HFFc6 (cell line): ENCODE measurements at places on chromosomes 4 and X. TPM values are rescaled to one million over a fixed set of nuclear protein-coding genes. Genes with fewer than 3 reads are reported as not detected.

- H3K27me3 ChIP-seq = no peaks in the 10 kb centered on the region
- peaks cover 13% of the 10 kb centered on the region for H3K36me3 ChIP-seq
- H3K4me1 ChIP-seq = no peaks in the 10 kb centered on the region
- H3K27ac ChIP-seq = no peak overlapping the region
These were observed 70.8 kb downstream of the SMARCA1 start for GRCh38 chrX:129452523-129452922.

DNA sequence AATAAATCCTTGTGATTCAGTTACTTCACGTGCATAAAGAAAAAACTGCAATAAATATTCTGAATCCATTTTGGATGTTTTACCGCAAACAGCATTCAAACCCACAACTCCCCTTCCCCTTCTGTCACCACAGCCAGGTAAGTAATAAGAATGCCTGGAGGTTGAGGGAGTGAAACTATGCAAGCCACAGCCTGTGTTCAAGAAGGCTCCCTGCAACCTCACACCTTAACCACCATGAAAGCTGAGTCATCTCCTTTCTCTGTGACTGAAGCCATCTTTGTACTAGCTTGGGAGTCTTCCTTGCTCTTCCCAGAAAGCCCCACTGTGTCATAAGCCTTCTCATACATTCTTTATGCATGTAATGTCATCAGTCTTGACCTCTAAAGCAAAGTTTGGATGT is 297.0 kb upstream of the PUDP start:
- no peak overlapping the region for H3K4me3 ChIP-seq
- no peak overlapping the region for H3K27ac ChIP-seq
- peaks cover under 1% of the 10 kb centered on the region; the same call in 1 of the 2 replicates for H3K27me3 ChIP-seq

GRCh38 chrX:138058931-138059330 is 493.0 kb downstream of the ZIC3 start:
- H3K4me3 ChIP-seq = no peak overlapping the region
- no peaks in the 10 kb centered on the region for H3K27me3 ChIP-seq
- no peak for DNase-seq
- H3K36me3 ChIP-seq = no peaks in the 10 kb centered on the region

MSANTD1 gene
- 0.12 to 0.19 TPM in 2 of 3 replicates, not detected in the other for total RNA-seq

DNA sequence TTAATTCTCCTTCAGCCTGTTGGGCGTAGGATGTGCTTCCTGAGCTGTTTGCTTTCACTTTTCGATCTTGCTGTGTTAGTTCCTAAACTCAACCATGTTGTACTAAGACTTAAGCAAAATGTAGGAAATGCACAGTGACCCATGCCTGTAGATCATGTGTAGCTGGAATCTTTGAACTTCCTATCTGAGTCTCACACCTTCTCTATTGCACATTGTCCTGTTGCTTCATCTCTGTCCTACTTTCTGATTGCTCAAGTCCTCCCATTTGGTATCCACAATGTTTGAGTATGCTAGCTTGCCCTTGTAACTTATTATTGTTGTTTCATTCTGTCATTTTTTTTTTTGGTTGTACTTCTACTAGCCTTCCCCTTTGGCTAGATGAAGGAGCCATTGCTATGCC is 239.6 kb downstream of the PPP1R2C start:
- no peak for DNase-seq
- H3K27ac ChIP-seq = no peak overlapping the region
- H3K4me1 ChIP-seq = no peaks in the 10 kb centered on the region

DNA sequence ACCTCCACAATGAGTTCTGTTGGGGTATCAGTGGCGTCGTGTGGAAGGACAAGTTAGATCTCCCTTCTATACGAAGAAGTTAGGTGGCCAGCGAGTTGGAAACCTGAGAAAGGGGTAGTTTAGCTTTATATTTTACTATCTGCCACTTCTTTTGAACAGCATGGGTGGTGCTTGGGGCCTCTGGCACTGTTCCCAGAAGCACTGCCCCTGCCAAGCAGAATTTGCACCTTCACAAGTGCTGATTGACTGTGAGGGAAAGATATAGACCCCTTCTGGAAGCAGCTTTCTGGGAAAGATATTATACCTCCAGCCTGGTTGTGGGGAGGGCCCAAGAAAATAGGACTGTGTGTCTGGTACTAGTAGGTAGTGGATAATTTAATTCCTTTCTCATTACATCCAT is 246.9 kb downstream of the FBXO8 start:
- DNase-seq = no peak
- H3K27me3 ChIP-seq = no peaks in the 10 kb centered on the region
- H3K36me3 ChIP-seq = no peaks in the 10 kb centered on the region
- no peak overlapping the region for H3K27ac ChIP-seq
- no peaks in the 10 kb centered on the region for H3K4me1 ChIP-seq
- H3K4me3 ChIP-seq = no peak overlapping the region

VCX3A gene
- total RNA-seq = not detected in 3 replicates

GRCh38 chr4:146340798-146341197 is 126.5 kb downstream of the REELD1 start:
- no peaks in the 10 kb centered on the region for H3K36me3 ChIP-seq
- H3K4me3 ChIP-seq = no peak overlapping the region
- peak; percentile 43 for DNase-seq
- no peak overlapping the region for H3K27ac ChIP-seq

GYPE gene
- 1.4 to 2.7 TPM (median 2.5 TPM) in 3 replicates for total RNA-seq

- peak overlapping the region; percentile 89 for H3K27ac ChIP-seq
- no peaks in the 10 kb centered on the region for H3K36me3 ChIP-seq
- no peaks in the 10 kb centered on the region for H3K27me3 ChIP-seq
- H3K4me1 ChIP-seq = peaks cover 33% of the 10 kb centered on the region
- peak overlapping the region; percentile 86 for H3K4me3 ChIP-seq
These were observed 151.4 kb upstream of the USP9X start for GRCh38 chrX:40933706-40934425.
